Stimulated activated CD8-positive, alpha-beta memory T cell treated with anti-CD3 and anti-CD28 coated beads, Interleukin-4, amount 100 ng/mL, for 1 hour (primary cell): ENCODE measurements at places on chromosomes 1 and 21.

- DNase-seq = no peak
Observed at GRCh38 chr21:17128132-17128531, 384.7 kb upstream of the CXADR start.

- DNase-seq = no peak
Observed at GRCh38 chr1:240946926-240947325, 335.0 kb upstream of the GREM2 start.

GRCh38 chr1:1259951-1260600, 13.6 kb upstream of the C1QTNF12 start:
- no peak for DNase-seq

DNA sequence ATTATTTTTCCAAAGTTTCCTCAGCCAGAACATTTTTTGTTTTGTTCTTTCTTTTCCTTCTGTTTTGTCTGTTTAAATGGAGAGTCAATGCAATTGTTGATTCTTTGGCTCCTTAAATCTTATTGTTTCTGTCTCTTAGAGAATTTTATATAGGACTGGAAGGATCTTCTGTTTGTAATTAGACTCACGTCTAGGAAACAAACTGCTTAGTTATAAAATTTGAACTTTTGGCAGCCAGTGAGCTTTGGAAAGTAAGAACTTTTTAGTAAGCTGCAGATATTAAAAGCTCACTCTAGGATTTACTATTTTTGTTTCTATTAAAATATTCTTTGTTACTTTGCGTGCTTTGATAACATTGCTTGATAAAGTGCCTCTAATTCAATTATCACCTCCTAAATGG, 109.8 kb upstream of the HNRNPU start:
- DNase-seq = no peak

DNA sequence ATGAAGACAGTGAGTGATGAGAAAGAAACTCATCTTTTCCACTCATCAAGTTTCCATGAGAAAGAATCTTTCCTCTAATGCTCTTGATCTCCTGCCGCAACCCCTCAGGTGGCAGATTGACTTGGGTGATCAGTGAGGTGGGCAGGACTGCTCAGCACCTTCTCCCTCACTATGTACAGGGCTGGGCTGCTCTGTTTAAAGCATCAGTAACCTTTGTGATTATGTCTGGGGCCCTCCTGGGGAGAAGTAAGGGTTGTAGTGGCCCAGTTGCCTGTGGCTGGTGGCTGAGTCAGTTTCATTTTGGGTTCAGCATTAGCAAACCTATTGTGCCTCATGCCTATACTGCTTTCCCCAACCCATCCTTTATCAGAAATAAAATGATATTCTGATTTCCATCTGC, 366.0 kb downstream of the TTLL7 start:
- no peak for DNase-seq

DNA sequence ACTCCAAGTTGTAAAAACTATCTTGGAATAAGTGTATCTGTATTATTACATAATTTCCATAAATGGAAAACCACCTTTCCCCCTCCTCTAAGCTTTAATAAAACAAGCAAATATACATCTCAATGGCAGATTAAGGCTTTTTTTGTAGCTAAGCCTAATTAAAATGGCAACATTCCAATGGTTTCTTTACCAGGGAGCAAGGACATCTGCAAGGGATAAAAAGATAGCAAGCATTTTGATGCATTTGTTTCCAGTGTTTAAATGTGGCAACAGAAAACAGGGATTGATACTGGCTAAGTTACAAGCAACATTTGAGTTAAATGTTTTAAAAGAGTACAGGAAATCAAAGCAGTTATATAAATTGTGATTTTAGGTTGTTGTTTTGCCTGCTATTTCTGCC, 1012.7 kb downstream of the ADGRL2 start:
- DNase-seq = no peak

GRCh38 chr21:20004367-20004766, 993.8 kb upstream of the NCAM2 start:
- DNase-seq = no peak

DNA sequence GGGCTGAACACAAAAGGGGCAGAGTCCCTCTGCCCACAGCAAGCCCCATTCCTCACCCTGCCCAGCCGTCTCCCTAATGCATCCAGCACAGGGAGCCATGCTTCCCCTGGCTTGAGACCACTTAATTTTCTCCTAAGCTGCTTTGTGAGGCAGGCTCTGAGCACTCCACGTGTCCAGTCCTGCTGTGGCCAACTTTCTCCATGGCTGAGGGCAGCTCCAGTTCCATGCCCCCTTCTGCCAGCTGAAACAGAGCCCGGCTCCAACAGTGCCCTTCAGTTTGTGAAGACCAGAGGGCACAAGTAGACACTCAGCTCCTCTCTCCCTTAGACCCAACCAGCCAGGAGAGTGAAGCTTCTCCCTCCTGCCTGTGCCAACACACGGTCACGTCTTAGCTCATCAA, 33.8 kb downstream of the PLEKHA6 start:
- no peak for DNase-seq

GRCh38 chr1:186658999-186659398, 21.2 kb downstream of the PTGS2 start:
- DNase-seq = no peak

GRCh38 chr1:163813251-163813650, 491.5 kb downstream of the NUF2 start:
- no peak for DNase-seq

GRCh38 chr1:208643005-208643597, 398.9 kb upstream of the PLXNA2 start:
- no peak for DNase-seq

GRCh38 chr1:156385534-156386031, 16.6 kb downstream of the RHBG start:
- peak; percentile 50 for DNase-seq

GRCh38 chr21:46222436-46223116, 6.0 kb downstream of the LSS start:
- DNase-seq = no peak

- DNase-seq = no peak
Observed at GRCh38 chr1:245458761-245459174, 304.0 kb downstream of the KIF26B start.

DNA sequence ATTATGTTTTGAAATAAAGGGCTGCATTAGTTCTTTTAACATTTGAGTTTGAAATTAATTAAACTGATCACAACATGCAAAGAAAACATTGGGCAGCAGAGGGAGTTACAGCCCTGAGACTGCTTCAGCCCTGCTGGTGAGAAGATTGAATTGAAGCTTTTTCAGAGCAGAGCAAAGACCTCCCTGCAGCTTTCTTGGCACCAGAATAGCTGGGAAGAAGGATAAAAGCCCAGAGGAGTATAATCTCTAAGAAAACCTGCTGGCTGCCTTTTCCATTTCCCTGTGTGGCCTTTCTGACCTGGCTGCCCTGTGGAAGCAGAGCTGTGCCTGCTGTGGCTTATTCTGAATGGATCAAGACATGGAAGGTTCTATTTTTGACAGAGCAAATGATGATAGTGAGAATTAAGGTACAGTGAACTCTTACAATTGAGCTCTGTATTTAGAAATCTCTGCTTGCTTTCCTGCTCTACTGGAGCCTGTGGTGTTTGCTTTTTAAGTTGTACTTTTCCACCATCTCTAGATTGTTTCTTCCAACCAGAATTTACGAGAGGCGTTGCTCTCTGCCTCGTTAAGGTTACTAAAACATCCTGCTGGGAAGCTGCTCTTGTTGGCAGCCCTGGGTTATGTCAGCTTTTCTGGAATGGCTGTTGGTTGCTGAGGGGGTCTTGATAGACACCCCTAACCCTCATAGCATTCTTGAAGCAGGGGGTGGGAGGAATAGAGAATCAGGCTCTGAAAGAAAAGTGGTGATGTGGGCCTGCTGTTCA, 9.9 kb downstream of the SNRPE start:
- no peak for DNase-seq
